ENCODE measurements at places on chromosomes 1 and 21. TPM values are rescaled to one million over a fixed set of nuclear protein-coding genes. Genes with fewer than 3 reads are reported as not detected.

IVL gene
- polyA plus RNA-seq, result 0.03 TPM

AMY2B gene
- 4.4 TPM for polyA plus RNA-seq

SPRR3 gene
- not detected for polyA plus RNA-seq

CASQ1 gene
- polyA plus RNA-seq, result 35.4 TPM

C1orf141 gene
- polyA plus RNA-seq, result not detected

FGGY gene
- polyA plus RNA-seq, result 7.2 TPM

B3GALT5 gene
- polyA plus RNA-seq, result 0.04 TPM

GRCh38 chr1:205049479-205049878 lies 6.5 kb downstream of the CNTN2 start:
- H3K27me3 ChIP-seq, result peaks cover 33% of the 10 kb centered on the region
- H3K27ac ChIP-seq, result no peak overlapping the region
- no peak overlapping the region for H3K4me3 ChIP-seq
- no peak for DNase-seq

DNA sequence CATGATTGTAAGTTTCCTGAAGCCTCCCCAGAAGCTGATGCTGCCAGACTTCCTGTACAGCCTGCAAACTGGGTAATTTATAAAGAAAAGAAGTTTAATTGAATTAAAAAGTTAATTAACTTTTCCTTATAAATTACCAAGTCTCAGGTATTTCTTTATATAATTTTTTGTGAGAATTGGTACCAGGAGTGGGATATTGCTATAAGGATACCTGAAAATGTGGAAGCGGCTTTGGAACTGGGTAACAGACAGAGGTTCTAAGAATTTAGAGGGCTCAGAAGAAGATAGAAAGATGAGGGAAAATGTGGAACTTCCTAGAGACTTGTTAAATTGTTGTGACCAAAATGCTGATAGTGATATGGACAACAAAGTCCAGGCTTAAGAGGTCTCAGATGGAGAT lies 163.1 kb downstream of the PTPRU start:
- no peaks in the 10 kb centered on the region for H3K36me3 ChIP-seq
- DNase-seq, result no peak
- H3K27ac ChIP-seq, result no peak overlapping the region
- no peaks in the 10 kb centered on the region for H3K4me1 ChIP-seq
- no peaks in the 10 kb centered on the region for H3K27me3 ChIP-seq

- H3K4me1 ChIP-seq, result peaks cover 21% of the 10 kb centered on the region
- H3K27me3 ChIP-seq, result no peaks in the 10 kb centered on the region
- no peaks in the 10 kb centered on the region for H3K36me3 ChIP-seq
- no peak for DNase-seq
- H3K27ac ChIP-seq, result no peak overlapping the region
- no peak overlapping the region for H3K4me3 ChIP-seq
Measured at GRCh38 chr1:121417325-121417923, 232.6 kb downstream of the SRGAP2C start.

GRCh38 chr1:226125831-226126230 lies 60.7 kb downstream of the ACBD3 start:
- DNase-seq, result no peak
- H3K36me3 ChIP-seq, result no peaks in the 10 kb centered on the region
- H3K27ac ChIP-seq, result no peak overlapping the region
- no peak overlapping the region for H3K4me3 ChIP-seq

GRCh38 chr1:167435484-167435883 lies 82.8 kb downstream of the CD247 start:
- no peak overlapping the region for H3K27ac ChIP-seq
- no peak for DNase-seq
- H3K36me3 ChIP-seq, result no peaks in the 10 kb centered on the region
- H3K27me3 ChIP-seq, result peaks cover 13% of the 10 kb centered on the region
- H3K4me1 ChIP-seq, result peaks cover 11% of the 10 kb centered on the region

- no peak for DNase-seq
- no peak overlapping the region for H3K27ac ChIP-seq
- no peaks in the 10 kb centered on the region for H3K4me1 ChIP-seq
- no peaks in the 10 kb centered on the region for H3K27me3 ChIP-seq
Measured at GRCh38 chr1:197041486-197042353, 25.3 kb downstream of the F13B start.

DNA sequence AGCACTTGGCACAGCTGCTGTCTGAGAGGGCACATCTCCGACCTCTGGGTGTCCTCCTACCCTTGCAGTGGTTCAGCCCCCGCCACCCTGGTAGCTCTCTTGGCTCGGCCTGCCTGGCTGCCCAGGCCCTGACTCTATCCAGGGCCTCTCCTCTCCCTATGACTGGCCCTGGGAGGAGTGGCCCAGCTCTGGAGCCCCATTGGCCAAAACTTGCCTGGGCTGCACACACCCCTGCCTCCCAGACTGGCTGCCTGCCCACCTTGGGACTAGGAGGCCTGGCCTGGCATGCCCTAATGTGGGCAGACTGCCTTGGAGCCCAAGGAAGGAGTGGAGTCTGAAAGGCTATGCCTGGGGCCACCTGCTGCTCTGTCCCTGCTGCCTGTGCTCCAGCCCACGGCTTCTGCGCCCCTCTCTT lies 33.6 kb downstream of the ACOT11 start:
- no peak overlapping the region for H3K4me3 ChIP-seq
- peak; percentile 97 for DNase-seq
- H3K27me3 ChIP-seq, result no peaks in the 10 kb centered on the region
- H3K4me1 ChIP-seq, result peaks cover 63% of the 10 kb centered on the region
- H3K27ac ChIP-seq, result peak overlapping the region; percentile 95
- H3K36me3 ChIP-seq, result peaks cover 2% of the 10 kb centered on the region

- H3K36me3 ChIP-seq, result no peaks in the 10 kb centered on the region
- H3K4me3 ChIP-seq, result no peak overlapping the region
- no peaks in the 10 kb centered on the region for H3K4me1 ChIP-seq
- H3K27me3 ChIP-seq, result peaks cover 3% of the 10 kb centered on the region
- no peak overlapping the region for H3K27ac ChIP-seq
Measured at GRCh38 chr1:37602750-37603694, 7.3 kb upstream of the GNL2 start.

GRCh38 chr1:212518188-212519054 lies 85.7 kb downstream of the NENF start:
- peaks cover 16% of the 10 kb centered on the region for H3K4me1 ChIP-seq
- no peaks in the 10 kb centered on the region for H3K36me3 ChIP-seq
- DNase-seq, result peak; percentile 94
- no peaks in the 10 kb centered on the region for H3K27me3 ChIP-seq
- H3K4me3 ChIP-seq, result no peak overlapping the region

- peaks cover 63% of the 10 kb centered on the region for H3K36me3 ChIP-seq
- DNase-seq, result no peak
- no peaks in the 10 kb centered on the region for H3K4me1 ChIP-seq
- H3K27ac ChIP-seq, result no peak overlapping the region
- H3K4me3 ChIP-seq, result no peak overlapping the region
Measured at GRCh38 chr1:40772146-40772955, 11.2 kb upstream of the KCNQ4 start.

DNA sequence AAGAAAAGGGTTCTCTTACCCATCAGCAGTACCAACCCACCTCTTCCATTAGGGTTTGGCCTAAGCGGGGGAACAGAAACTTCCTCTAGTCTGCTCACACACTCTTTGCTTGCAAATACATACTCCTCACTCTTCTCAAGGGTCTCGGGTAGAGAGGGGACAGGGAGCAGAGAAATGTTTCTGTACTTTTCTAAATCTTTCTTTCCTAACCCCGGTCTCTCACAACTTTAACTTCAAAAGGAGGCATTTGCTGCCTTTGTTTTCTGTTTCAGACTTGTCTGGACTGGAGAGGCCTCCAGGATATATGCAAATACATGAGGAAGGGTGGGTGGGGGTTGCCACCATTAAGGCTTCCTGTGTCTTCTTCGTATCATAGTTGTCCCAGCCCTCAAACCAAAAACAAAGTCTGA lies 10.5 kb upstream of the LAX1 start:
- H3K4me1 ChIP-seq, result peaks cover 7% of the 10 kb centered on the region
- no peak overlapping the region for H3K27ac ChIP-seq
- DNase-seq, result no peak
- no peak overlapping the region for H3K4me3 ChIP-seq
- H3K36me3 ChIP-seq, result no peaks in the 10 kb centered on the region
- no peaks in the 10 kb centered on the region for H3K27me3 ChIP-seq

DNA sequence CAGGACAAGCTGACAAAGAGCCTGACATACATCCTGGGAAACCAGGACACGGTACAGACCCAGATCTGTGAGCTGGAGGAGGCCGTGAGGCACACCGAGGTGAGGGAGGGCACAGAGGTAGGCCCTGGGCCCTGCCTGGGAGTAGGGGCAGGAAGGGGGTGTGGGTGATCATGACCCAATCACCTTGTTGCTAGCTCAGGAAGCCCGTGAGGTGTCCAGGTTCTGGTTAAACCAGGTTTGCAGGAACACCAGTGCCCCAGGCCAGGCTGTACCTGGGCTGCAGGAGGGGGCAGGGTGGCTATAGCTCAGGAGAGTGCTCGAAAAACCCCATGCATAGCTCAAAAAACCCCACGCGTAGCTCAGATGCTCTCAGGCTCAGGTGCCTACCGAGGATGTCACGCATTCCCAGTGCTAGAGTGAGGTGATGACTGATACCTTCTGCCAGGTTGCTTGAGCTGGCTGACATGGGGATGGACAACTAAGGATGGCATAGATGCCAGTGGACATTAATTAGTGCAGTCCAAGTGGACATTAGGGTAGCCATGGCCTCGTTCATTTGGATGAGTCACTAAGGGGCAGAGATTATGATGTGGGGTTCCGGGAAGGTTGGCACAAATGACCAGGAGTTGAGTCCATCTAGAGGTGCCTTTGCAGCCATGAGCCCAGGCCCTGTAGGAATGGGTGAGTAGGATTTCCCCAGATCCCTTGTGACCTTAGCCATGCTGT lies 3.7 kb downstream of the TRIM46 start:
- H3K27ac ChIP-seq, result no peak overlapping the region
- no peak for DNase-seq
- H3K4me3 ChIP-seq, result no peak overlapping the region
- H3K4me1 ChIP-seq, result peaks cover 20% of the 10 kb centered on the region
- H3K36me3 ChIP-seq, result no peaks in the 10 kb centered on the region

- no peaks in the 10 kb centered on the region for H3K36me3 ChIP-seq
- H3K4me1 ChIP-seq, result peaks cover 68% of the 10 kb centered on the region
- no peak for DNase-seq
- H3K27me3 ChIP-seq, result no peaks in the 10 kb centered on the region
- H3K27ac ChIP-seq, result no peak overlapping the region
Measured at GRCh38 chr1:112636597-112637253, 17.1 kb downstream of the CAPZA1 start.

DNA sequence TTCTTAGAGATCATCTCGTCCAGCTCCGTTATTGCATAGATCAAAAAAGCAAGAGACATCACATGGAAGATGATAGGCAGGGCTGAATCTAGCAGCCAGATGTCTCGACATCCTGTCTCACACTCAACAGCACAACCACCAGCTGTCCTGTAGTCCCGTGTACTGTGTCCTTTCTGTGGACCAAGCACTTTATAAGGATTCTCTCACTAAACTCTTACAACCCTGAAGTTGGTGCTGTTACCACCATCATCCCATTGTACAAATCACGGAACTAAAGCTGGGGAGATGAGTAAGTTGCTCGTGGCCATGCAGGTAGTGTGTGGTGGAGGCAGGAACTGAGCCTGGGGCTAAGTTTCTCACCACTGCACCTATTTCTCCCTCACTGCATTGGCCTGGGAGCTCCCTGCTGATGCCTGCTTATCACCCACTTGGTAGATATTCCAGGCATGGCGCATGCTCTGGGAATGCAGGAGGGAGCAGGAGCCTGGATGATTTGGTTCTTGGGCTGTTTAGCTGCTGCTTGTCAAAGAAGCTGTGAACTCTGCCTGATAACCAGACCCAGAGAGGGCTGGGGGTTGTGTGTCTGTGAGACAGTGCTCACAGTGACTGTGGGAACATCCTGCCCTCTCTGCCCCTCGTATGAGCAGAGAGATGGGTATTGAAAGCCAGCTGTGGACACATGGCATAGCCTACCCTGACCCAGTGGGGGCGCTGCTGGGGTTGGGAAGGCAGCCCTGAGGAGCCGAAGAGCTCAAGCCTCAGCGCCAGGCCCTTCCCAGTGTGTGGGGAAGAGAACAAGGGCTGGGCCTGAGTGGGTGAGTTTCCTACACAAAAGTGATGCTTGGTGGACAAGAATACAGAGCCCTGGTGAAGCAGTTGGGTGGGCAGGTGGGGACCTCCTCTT lies 13.6 kb downstream of the PPFIA4 start:
- no peak overlapping the region for H3K27ac ChIP-seq
- peak; percentile 33 for DNase-seq
- H3K36me3 ChIP-seq, result no peaks in the 10 kb centered on the region
- H3K4me1 ChIP-seq, result peaks cover 69% of the 10 kb centered on the region

DNA sequence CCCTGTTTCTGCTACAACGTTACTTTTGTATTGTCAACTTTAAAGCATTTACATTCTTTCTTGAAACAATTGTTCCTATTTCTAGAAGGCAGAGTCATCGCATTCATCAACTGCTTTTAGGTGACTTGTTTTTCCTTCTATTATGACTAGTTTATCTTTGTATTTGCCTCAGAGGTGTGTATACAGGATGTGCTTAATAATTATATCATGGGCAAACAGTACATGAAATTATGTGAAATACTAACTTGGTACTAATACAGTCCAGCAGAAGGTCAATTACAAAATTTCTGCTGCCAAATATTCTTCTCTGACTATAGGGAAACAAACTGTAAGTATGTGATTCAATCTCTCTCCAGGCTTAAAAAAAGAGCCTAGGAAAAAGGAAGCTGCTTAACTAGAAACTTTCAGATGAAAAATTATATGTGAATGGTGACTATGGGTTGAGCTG lies 101.6 kb downstream of the C4BPA start:
- no peak for DNase-seq
- no peak overlapping the region for H3K4me3 ChIP-seq
- H3K27ac ChIP-seq, result peak overlapping the region; percentile 59

GRCh38 chr1:98559291-98559690 lies 102.2 kb upstream of the SNX7 start:
- no peak for DNase-seq
- H3K4me3 ChIP-seq, result no peak overlapping the region
- no peaks in the 10 kb centered on the region for H3K36me3 ChIP-seq
- no peaks in the 10 kb centered on the region for H3K27me3 ChIP-seq
- no peaks in the 10 kb centered on the region for H3K4me1 ChIP-seq
- no peak overlapping the region for H3K27ac ChIP-seq

DNA sequence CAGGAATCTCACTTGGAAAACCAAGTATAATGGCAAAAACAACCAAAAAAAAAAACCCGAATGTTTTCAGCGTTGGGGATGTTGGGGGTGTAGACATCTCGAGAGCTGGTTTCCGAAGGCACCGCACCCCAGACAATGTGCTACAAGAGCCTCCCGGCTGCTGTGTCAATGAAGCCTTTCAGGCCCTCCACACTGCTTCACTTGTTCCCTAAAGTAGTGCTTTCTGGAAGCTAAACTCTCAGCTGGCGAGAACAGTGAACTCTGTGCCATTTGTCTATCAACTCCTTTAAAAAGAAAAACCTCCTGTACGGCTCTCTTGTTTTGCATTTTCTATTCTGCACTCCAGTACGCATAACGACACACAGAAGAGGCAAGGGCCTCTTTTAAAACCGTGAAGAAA lies 32.5 kb downstream of the PLEKHO1 start:
- H3K36me3 ChIP-seq, result no peaks in the 10 kb centered on the region
- no peak overlapping the region for H3K4me3 ChIP-seq
- no peak overlapping the region for H3K27ac ChIP-seq
- H3K27me3 ChIP-seq, result no peaks in the 10 kb centered on the region

GRCh38 chr1:85196358-85196757 lies 4.5 kb downstream of the SYDE2 start:
- H3K27me3 ChIP-seq, result peaks cover 1% of the 10 kb centered on the region
- H3K4me3 ChIP-seq, result no peak overlapping the region
- peak overlapping the region; percentile 33 for H3K27ac ChIP-seq
- peaks cover 4% of the 10 kb centered on the region for H3K4me1 ChIP-seq
- no peak for DNase-seq

GRCh38 chr1:196481616-196482015 lies 126.6 kb downstream of the KCNT2 start:
- no peaks in the 10 kb centered on the region for H3K36me3 ChIP-seq
- no peaks in the 10 kb centered on the region for H3K27me3 ChIP-seq
- H3K4me3 ChIP-seq, result no peak overlapping the region
- H3K27ac ChIP-seq, result no peak overlapping the region
- DNase-seq, result no peak
